ENCODE measurements at places on chromosomes 11 and 22.

GRCh38 chr11:86069408-86070101, 671 bp upstream of the PICALM start:
- DNase-seq = no peak

- no peak for DNase-seq
These were observed 5.3 kb downstream of the NEAT1 start for GRCh38 chr11:65427691-65428577.

DNA sequence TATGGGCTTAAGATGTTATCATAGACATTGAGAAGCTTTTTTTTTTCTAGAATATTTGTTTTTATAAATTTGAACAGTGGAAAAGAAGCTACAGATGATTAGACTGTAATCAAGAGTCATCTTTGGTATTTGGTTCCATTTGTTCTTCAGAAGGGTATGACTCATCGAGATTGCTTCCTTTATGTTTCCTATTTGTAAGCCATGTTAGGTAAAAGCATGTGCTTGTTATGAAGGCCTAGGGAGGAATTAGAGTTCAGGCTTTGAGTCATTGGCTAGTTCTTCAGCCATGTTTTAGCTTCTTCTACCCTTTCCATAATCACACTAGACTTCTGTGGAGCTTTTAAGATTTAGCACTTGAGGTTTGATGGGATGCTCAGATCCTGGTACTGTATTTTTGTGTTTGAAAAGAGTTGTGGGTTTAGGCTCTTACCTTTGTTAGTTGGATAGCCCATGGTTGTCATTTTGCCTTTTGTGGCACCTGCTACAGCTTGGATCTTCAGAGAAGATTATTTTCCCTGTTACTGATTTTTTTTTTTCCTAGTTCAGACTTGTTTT, 44.3 kb downstream of the POLD3 start:
- no peak for DNase-seq

DNA sequence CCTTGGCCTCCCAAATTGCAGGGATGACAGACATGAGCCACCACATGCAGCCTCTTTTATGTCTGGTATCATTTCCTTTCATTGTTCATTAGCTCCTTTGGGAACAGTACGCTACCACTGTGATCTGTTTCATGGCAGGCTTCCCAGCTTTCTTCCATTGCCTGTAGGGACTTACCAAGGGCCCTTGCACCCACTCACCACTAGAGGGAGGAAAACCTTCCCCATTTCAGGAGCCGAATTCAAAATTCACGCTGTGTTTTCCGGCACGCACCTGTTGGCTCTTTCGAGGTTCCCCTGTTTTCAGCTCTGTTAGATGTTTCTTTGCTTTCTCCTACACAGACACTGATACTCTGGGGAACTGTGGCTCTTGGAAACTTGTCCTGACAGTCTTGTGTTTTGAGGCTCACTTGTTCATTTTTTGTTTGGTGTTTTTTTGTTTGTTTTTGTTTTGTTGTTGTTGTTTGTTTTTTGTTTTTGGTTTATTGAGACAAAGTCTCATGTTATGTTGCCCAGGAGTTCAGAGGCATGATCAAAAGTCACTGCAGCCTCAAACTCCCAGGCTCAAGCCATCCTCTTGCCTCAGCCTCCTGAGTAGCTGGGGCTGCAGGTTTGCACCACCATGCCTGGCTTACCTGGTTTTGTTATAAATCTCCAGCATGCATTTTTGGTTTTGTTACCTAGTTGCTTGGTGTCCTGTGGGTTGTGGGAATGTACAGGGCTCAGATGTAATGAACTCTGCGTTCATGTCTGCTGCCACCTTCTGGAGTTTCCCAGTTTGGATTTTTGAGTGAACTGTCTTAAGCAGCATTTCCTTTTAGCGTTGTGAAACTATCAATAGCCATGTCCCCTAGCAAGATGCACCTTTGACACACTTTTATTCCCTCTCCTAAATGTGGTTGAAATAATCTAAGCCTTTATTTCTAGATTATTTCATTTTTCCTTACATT, 2.3 kb downstream of the KRTAP5-11 start:
- DNase-seq = peak; percentile 43

DNA sequence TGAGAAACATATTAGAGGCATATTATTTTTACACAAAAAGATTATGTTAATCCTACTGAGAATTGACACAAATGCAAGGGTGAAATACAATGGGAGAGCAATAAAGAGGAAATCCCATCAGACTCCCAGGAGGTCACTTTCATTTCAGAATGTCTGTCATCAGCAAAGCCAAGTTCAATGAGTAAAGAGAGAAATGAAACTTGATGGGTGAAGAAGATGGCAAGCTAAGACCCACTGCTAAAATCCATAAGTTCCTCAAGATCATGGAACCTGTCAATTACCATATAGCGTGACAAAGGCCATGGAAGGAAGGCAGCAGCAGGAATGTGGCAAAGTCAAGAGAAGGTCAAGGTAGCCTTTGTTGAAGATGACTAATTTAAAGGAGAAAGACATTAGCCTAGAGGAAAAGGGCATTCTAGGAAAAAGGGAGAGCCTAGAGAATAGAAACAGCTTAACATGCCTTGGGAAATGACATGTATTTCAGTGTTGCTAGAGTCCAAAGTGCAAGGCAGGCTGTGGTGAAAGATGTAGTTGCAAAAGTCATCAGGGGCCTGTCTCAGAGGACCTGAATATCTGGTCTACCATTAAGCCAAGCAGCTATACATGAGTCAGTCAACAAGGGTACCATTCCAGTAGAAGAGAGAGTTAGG, 43.1 kb downstream of the FAM168A start:
- DNase-seq = no peak

DNA sequence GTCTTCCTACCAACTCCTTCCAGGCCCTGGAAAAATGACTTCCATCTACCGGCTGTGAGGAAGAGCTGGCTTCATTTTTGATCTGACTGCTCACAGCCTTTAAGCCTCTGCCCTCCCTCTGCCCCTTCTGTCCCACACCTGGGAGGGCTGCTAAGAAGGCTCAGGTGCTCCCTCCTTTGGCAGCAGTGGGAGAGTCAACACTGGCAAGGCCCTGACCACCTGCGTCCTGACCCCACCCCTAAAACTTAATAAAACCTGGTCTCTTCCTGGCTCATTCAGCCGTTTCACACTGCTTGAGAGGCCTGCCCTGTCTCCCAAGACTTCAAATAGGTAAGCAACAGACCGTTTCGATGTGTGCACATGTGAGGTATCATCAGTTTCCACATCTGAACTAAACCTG, 52.1 kb upstream of the NFRKB start:
- DNase-seq = no peak

- DNase-seq = no peak
These were observed 149.8 kb upstream of the THY1 start for GRCh38 chr11:119572481-119573424.

DNA sequence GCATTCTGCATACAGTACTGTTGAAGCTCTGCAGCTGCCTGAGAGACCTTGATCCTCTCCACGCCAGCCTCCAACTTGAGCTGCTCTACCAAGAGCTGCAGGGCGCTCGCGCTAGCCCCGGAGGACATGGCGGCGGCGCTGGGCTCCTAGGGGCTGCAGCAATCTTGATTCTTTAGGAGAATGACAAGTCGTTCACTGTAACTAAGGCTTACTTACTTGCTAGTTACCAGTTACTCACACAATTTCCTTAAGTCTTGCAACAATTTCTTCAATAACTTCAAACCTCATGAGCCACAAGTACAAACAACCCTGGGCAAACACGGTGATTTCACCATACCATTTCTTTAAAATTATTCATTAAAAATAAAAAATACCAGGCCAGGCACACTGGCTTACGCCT, 21.9 kb downstream of the SBF2 start:
- no peak for DNase-seq

- no peak for DNase-seq
These were observed 54.0 kb downstream of the BDNF start for GRCh38 chr11:27646051-27646818.

DNA sequence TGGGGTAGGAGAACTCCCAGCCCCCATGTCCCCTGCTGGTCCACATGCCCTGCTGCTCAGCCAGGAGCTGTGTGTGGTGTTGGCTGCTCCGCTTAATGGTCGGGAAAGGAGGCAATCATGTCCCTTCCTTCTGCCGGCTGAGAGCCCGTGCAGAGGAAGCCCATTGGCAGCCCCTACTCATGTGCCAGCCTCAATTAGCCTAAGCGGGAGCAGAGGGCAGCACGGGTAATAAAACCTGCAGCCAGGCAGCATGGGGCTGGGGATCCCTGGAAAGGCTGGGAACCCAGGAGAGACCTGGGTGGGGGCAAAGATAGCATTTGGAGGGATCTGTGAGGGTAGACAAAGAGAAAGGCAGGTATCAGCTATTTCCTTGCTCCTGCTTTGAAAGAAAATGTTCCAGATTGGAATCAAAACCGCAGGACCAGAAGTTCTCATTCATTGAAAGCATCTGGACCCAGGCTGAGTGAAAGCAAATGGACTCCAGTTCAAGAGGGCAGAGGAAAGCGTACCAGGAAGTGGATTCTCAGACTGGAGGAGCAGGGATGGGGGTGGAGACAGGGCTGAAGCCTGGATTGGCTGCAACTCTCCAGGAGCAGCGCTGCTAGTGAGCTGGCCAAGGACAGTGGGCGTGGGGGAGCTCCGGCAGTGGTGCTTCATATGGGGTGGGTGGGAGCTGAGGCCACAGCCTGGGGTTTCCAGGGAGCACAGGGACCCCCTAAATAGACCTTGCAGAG, 103.4 kb upstream of the NECTIN1 start:
- no peak for DNase-seq

DNA sequence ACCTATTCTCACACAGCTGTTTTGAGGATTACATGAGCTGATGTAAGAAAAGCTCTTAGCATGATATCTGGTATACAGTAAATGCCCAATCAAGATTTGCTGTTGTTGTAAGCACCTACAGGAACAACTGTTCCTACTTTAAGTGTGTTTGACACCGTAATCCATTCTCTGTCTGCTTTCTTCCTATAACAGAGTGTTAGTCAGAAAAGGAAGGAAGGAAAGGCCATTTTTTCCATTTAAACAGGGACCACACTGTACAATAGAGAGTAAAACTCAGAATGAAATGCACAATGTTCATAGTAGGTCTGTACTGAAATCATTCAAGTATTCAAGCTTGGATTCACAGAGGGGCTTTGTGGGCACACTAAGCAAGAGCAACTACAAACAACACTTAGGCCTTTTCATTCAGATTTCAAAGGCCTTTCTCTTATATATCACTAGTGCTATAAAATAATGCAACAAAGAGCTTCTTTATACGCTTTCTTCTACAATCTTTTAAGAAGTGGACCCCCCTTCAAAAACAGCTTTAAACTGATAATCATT, 21.5 kb downstream of the MTCH2 start:
- no peak for DNase-seq

GRCh38 chr11:64566915-64567891, 23.8 kb upstream of the SLC22A12 start:
- DNase-seq = no peak

- DNase-seq = no peak
These were observed 27.4 kb downstream of the SLC43A1 start for GRCh38 chr11:57487920-57488659.

DNA sequence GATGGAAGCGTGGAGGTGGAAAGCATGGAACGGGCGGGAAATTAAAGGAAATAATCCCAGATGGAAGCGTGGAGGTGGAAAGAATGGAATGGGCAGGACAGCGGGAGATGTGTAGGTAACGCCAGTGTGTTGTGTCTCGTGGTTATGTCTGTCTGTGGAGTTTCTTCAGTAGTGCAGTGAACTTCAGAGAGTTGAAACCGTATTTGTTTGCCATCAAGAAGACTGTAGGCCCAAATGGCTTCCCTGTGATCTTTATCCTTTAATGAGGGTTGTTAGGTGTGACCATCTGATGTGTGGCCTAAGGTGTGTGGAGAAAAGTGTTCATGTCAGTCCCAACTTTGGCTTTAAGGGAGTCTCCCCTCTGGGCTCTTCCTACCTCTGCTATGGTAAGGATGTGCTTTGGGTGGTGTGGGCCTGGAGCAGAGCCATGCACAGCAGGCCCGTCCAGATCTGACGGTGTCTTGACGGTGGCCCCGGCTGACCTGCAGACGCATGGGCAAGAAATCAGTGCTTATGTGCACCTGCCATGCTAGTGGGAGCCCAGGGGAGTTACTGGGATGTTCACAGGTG, 39.6 kb downstream of the AP2A2 start:
- DNase-seq = no peak

GRCh38 chr11:23769214-23769613, 727.6 kb upstream of the LUZP2 start:
- no peak for DNase-seq

GRCh38 chr22:35341090-35341874, 39.6 kb upstream of the HMOX1 start:
- DNase-seq = no peak

GRCh38 chr22:37409459-37410050, 17.7 kb downstream of the ELFN2 start:
- no peak for DNase-seq

DNA sequence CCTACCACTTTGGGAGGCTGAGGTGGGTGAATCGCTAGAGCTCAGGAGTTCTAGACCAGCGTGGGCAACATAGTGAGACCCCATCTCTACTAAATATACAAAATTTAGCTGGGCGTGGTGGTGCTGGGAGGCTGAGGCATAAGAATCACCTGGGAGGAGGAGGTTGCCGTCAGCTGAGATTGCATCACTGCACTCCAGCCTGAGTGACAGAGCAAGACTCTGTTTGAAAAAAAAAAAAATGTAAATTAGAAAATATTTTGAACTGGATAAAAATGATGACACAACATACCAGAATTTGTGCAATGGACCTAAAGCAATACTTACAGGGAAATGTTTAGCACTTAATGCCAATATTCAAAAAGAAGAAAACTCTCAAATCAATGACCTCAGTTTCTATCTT, 46.4 kb downstream of the ATG16L2 start:
- DNase-seq = no peak

GRCh38 chr11:106105986-106106385, 28.5 kb downstream of the AASDHPPT start:
- no peak for DNase-seq

DNA sequence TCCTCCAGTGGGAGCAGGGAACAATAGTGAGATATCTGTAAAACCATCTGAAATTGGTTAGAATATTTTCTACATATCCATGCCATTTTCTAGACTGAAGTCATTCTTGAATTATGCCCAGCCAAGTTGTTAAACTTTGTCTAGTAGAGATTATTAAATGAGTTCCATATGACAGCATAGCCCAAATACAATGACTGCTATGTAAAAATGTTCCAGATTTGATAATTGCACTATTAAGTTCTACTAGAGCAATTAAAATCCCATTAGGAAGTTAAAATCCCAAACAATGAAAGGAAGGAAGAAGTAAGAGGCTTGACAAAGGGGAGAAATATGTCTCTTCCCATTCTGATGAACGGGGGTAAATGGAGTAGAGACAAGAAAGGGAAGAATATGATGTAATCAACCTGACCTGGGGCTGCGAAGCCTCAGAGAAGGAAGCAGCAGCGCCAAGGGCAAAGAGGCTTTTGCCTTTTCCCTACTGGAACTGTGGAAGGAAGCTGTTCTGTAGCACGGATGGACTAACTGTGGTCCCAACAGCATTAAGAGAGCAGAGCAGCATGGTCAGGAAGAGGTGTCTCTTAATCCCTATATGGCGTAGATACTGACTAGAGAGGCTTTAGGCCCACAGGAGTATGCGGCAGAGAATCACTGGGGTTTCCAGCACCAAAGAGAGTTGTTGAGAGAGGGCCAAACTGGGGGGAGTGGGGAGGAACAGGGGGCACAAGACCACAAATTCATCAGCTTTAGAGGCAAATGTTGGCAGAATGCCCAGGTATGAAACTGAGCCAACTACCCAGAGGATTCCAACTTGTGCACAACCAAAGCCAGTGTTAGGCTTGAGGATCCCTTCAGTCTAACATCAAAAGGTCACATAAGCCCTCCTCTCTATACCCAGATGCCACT, 26.7 kb downstream of the RRP8 start:
- peak; percentile 80 for DNase-seq

Measured in nucleus accumbens (tissue), 56 donors.